Activated gamma-delta T cell treated with Interleukin-2 at 50 U/mL for 16 hours (primary cell): ENCODE measurements at places on chromosomes 6 and 20.

- DNase-seq, result no peak
Observed at GRCh38 chr6:20153194-20153593, 59.1 kb downstream of the MBOAT1 start.

DNA sequence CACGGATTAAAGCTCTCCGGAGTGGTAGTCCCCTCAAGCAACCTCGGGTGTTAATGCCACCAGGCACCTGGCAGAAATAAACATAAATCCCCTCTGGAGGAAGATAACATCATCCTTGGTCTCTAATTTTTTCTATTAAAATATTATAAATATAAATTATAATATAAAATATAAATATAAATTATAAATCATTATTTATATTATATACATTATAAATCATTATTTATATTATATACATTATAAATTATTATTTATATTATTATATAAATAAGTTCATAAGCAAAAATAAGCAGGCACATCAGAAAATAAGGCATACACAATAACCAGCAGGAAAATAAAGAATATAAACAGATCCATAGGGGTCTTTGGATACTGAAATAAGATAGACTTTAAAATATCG, 39.2 kb downstream of the GABRR2 start:
- no peak for DNase-seq

- DNase-seq, result no peak
Observed at GRCh38 chr6:41914869-41915530, 5.9 kb downstream of the MED20 start.

DNA sequence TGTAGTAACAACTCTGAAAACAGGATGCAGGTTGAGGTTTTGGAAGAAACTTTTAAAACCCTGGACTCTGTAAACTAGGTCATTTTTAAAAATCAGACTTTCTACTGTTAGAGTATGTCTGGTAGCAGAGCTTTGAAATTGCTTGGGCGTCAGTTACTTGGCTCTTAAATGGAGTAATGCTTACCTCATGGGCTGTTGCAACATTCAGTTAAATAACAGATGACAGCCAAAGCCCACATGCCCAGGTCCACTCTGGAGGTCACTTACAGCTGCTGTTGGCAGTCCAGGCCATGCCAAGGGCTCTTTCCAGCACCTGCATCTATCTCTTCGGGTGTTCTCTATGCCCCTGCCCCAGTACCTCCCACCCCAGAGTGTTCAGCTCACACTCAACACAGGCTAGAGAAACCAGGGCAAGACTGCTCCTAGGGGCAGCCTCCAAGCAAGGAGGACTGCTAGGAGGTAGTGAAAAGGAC, 96.4 kb downstream of the BANF2 start:
- no peak for DNase-seq

DNA sequence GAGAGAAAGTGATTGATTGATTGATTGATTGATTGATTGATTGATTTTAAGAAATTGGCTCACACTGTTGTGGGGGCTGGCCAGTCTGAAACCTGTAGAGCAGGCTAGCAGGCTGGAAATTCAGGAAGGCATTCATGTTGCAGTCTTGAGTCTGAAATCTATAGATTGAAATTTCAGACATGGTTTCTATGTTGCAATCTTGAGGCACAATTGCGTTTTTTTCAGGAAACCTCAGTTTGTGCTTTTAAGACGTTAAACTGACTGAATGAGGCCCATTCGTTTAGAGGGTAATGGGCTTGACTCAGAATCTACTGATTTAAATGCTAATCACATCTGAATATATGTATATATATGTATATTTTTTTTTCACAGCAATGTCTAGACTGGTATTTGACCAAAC, 106.3 kb downstream of the STXBP5 start:
- DNase-seq, result no peak

DNA sequence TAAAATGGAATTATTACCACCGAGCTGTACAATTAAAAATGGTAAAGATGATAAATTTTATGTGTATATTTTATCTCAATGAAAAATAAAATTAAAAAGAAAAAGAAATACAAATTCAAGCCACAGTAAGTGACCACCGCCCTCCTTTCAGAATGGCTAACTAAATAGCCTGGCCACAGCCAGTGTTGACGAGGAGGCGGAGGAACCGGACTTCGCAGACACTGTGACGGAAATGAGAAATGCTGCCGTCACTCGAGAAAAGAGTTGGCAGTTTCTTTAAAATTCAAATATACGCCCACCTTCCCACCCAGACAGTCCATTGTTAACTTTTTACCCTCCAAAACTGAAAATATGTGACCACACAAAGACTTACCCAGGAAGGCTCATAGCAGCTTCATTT, 50.0 kb downstream of the FOXF2 start:
- no peak for DNase-seq

- no peak for DNase-seq
Observed at GRCh38 chr20:46070215-46070900, 19.4 kb downstream of the NCOA5 start.

GRCh38 chr6:24621626-24622289, 24.2 kb downstream of the KIAA0319 start:
- DNase-seq, result no peak

- DNase-seq, result no peak
Observed at GRCh38 chr6:75012018-75012417, 193.8 kb downstream of the COL12A1 start.

- DNase-seq, result no peak
Observed at GRCh38 chr6:41712651-41713103, 22.7 kb downstream of the TFEB start.

DNA sequence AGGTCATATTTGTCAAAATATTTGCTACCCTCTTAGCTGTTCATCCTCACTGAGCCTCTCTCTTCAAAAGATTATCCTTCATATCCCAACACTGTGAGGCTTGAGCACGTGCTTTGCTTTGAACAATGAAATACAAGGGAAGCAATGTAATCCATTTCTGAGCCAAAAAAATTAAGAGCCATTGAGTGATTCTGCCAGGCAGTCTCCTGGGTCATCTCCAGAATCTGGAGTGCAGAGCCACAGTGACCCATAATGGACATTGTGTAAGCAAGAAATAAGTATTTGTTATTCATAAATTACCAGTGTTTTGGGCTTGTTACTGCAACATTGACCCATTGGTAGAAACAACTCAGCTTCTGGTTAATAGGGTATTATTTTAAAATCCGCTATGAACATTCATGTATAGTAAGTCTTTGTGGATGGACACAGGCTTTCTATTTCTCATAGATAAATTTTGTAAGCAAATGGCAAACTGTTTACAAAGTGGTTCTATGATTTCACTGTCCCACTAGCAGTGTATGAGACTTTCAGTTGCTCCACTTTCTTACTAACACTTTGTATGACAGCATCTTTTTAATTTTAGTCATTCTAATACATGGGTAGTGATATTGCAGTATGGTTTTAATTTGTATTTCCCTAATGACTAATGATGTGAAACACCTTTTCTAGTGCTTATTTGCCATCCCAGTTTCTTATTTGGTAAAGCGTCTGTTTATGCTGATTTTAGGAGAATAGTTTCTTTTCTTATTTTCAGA, 358.2 kb downstream of the PLCB1 start:
- DNase-seq, result no peak

- DNase-seq, result peak; percentile 86
Observed at GRCh38 chr20:62407221-62407992, at the start of gene CABLES2. TSS of gene CABLES2 (minus strand) at chr20:62407285. CDS start at chr20:62407276, 9 bp downstream.

- no peak for DNase-seq
Observed at GRCh38 chr6:97437087-97437486, 154.1 kb upstream of the MMS22L start.

DNA sequence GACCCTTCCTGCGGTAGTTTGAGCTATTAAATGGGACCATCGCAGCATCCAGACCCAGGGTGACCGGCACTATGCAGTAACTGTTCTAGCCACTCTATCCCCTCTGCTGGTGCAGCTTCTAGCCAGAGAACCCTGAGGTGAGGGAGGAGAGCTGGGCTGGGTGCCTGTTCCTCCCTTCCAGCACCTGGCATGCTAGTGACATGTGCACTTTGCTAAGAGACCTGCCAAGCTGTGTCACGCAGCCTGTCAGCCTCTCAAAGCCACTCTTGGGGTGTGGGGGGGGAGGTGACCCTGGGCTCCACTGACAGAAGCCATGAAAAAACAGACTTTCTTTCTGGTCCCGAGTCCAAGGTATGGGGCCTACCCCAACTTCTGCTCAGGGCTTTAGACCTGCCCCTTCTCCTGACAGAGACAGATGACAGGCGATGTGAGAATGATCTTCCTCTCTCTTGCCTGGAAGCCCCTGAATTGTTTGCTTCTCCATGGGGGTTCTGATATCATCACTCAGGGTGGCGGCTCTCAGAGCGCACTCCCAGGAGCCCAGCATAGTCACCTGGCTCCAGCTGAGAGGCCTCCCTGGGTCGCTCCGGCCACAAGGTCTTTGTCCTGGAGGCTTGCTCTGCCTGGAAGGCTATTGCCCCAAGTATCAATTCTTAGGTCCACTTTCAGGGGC, 47.2 kb upstream of the MLN start:
- no peak for DNase-seq

- no peak for DNase-seq
Observed at GRCh38 chr20:49284818-49285217, 7.0 kb upstream of the ZNFX1 start.

GRCh38 chr6:70823651-70824050, 133.2 kb downstream of the B3GAT2 start:
- DNase-seq, result no peak

DNA sequence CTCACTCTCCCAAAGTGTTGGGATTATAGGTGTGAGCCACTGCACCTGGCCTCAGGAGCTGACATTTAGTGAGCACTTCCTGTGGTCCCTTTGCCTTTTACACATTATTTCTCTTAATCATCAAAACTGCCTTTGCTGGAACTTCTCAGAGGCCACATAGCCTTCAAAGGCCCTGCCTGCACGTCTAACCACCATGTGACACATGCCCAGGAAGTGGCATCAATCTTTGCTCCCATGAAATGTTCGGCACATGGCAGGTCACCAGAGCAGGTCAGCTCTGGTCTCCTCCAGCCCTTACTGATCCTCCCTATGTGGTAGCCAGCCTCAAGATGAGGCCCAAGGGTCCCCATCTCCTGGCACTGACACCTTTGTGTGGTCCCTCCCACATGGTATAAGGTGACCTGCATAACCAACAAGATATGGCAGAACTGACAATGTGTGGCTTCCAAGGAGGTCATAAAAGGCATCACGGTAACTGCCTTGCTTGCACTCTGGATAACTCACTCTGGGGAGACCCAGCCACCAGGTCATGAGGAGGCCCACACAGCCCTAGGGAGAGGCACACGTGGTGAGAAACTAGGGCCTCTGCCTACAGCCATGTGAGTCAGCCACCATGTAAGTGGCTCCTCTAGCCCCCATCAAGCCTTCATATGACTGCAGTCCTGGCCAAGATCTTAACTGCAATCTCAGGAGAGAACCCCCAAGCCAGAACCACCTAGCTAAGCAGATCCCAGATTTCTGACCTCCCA, 28.8 kb upstream of the HMGA1 start:
- DNase-seq, result no peak

- DNase-seq, result no peak
Observed at GRCh38 chr6:45104429-45104828, 223.7 kb upstream of the RUNX2 start.

GRCh38 chr6:130583268-130583667, 217.5 kb downstream of the TMEM200A start:
- DNase-seq, result no peak

DNA sequence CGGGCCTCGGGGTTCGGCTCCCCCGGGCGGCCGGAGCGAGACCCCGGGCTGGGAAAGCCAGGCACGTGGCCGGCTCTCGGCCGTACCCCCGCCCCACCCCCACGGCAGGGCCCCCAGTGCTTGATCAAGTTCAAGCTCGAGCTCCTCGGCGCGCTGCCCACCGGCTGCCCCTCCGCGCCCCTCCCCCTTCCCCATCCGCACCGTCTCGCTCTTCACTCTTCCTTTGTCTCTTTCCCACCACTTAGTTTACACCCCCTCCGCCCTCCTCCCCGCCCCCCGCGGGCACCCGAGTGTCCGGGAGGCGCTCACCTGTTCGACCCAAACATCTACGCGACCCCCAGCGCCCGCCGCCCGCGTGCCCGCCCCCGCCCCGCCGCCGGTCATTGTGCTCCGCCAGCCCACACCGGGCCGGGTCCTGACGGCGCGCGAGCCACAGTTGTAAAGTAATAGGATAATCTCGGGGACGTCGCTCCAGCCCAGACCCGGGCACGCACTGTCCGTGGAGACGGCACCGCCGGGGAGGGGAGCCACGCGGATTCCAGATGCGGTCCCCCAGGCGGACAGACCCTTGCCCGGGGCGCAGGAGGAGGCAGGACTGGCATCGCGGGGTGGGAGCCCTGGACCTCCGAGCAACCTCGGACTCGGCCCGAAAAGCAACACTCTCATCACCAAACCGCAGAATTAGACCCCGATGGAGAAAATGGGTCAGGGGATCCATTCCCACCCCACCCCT, 100.7 kb downstream of the NOL4L start:
- peak; percentile 36 for DNase-seq

DNA sequence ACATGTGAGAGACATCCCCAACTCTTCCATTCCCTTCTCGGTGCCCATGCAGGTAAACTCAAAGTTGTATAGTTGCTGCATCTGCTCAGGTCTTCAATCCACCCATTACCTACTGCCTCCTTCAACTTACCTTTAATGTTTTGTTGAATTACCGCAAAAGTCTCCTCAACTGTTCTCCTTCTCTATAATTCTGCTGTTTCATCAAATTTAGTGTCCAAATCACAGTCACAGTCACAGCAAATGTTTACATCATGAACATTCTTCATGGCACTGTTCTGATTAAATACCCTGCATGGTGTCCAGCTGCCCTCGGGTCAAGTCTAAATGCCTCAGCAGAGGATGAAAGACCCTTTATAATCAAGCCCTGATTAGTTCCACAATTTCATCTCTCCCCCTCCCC, 130.1 kb downstream of the IPCEF1 start:
- DNase-seq, result no peak

DNA sequence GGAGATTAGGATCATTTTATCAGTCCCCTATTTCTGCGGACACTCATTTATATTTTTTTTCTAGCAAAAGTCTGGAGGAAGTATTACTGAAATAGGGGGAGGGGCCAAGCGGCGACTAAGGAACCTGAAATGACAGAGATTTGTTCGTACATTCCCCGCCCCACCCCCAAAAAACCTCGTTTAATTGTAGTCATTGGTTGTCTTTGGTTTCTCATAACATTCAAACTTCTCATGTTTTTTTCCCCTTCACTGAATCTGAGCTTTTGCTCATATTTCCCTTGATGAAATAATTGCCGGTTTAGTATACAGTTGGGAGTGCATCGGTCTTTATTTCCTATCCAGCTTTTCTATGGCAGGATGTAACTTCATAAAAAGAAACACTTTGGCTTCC, 768 bp upstream of the FYN start:
- peak; percentile 44 for DNase-seq

DNA sequence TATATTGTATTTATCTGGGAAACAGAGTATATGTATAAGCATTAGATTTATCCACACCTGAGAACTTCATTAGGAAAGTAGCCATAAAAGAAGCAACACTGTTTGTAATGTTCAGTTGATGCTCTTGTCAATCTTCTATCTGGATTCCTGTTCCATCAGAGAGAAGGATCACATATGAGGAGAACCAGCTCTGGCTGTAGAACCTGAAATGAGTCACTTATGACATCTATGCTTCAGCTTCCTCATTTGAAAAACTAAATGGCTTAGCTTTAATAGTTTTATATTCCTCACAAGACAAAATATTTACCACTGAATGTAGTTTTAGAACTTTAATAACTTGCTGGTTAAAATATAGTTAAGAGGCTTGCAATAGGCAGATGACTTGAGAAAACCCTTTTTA, 144.7 kb downstream of the TASP1 start:
- no peak for DNase-seq
